ENCODE measurements at places on chromosomes 11 and 22.

GRCh38 chr11:123351375-123351774, 78.7 kb upstream of the GRAMD1B start:
- DNase-seq = no peak

DNA sequence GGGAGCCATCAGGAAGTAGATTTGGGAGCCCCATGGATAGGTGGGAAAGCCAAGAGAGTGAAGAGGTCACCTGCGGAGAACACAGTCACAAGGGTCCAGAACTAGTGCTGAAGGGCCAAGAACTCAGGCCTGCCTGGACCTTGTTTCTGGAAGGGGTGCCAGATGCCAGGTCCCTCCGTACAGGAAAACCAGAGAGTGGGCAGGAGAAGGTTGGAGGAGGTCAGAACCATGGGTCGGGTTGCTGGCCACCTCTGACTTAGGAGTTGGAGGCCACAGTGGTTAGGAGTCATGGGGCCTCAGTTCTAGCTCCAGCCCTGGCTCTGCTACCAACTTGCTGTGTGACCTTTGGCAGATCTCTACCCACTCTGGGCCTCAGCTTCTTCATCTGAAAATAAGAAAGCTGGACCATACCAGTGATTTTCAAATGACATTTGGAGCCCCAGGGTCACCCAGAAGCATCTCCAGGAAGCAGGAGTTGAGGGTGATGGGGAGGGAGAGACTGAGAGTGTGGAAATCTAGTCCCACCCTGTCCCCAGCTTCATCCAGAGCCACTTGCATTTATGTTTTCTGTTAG, 20.8 kb upstream of the TUB start:
- DNase-seq = no peak

DNA sequence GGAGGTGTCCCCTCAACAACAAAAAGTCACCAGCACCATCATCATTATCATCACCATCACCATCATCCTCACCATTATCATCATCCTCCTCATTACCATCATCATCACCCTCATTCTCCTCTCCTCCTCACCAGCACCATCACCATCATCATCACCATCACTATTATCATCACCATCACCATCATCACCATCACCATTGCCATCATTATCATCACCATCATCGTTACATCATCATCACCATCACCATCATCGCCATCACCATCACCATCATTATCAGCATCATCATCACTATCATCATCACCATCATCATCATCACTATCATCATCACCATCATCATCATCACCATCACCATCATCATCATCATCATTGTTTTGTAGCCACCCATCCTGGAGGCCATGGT, 212.6 kb downstream of the MN1 start:
- DNase-seq = no peak

DNA sequence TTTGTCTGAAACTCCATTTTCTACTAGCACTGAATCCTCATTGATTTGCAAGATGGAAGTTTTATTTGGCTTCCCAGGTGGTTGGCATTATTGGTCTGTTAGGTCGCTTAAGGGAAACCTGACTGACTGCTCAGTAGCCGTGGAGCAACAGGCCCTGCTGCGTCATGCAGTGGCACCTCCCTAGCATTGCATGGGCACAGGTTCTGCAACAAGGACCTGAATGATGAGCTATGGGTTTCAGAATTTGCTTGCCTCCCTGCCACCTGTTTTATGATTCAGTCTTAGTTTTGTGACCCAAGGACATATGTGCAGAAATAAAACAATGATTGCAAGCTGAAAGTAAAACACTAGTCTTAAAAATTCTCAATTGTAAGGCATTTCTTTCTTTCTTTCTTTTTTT, 128.5 kb downstream of the SLC1A2 start:
- no peak for DNase-seq

- DNase-seq = no peak
Observed at GRCh38 chr11:11641581-11641980, 19.8 kb upstream of the GALNT18 start.

DNA sequence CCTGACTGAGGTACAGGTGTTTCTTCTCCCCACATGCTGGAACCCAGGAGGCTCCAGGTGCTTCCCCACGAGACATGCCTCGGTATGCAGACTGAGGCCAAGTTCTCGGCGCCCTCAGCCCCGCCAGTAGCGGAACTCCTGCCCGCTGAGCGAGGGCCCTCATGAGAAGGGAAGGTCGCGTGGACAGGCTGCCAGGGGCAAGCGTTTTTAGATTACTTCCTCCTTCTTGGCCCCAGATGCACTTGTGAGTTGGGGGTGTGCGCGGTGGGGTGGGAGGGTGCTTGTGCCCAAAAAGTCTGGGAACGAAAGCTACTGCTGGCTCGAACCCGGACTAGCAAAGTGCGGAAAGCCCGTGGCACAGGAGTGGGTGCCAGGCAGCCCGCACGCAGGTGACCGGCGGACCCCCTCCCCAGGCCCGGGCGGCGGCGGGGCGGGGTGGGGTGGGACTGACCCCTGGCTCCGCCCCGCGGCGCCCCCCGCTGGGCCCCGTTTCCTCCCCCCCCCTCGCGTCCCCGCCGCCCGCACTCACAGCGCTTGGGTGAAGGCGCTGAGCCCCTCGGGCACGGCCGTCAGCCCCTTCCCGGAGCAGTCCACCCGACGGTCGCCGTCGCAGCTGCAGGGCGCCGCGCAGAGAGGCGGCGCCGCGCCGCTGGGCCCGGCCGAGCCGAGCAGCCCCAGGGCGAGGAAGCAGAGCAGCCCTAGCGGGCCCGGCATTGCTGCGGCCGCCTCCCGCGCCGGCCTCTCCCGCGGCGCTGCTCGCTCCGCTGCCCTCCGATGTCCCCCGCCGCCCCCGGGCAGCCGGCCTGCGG, 797 bp downstream of the LGR4 start:
- DNase-seq = no peak

Measured in AG10803 (cell line).